Gastrocnemius medialis (tissue), 4 donors: ENCODE measurements at places on chromosomes 16 and 17.

- DNase-seq: no peak
Measured at GRCh38 chr16:67327743-67328142, 1.1 kb downstream of the LRRC36 start.

DNA sequence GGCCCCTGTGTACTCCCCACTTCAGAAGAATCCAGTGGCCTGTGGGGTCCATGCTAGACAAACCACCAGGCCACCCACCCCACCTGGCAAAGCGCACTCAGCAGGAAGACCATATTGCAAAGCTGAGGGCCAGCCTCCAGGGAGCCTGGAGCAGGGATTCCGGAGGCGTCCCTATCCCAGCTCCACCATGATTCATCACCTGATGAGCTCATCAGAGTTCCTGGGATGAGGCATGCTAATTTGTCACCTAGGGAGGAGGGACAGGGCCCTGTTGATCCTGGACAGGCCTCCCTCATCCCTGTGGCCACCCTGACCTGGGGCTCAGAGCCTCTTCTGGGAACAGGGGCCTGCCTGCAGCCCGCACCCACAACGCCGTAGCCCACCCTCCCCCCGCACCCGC is 131.6 kb upstream of the PLCG2 start:
- DNase-seq: no peak

DNA sequence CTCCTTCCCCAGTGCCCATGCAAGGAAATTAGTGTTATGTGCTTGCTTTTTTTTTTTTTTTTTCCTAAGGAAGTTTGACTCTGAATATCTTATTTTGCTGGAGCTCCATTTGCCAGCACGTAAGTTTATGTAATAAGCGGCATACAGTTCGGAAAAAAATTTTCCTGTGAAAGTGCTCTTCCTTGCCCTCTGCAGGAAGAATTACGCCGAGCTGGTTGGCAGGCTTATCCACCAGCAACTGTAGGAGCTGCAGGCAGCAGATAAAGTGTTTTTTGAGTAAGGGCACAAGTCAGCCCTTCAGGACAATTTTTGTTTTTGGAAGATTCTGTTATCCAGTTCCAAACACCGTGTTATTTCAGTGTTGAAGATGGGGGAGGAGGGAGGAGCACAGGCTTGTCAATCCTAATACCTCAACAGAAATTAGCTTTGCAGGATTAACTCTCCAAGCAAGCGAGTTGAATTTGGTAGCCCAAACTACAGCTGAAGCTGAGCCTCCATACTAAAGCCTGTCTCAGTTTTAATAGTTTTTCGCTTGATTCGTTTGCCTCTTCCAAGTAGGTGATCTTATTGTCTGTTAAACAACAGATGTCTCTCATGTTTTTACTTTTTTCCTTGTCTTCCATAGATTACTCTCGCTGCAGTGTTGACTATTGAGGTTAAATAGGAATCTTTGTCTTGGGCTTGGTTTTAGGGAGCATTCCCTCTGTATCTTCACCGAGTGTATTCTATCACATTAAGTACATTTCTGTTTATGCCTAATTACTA is 1.1 kb downstream of the SPECC1 start:
- no peak for DNase-seq

- DNase-seq: no peak
Measured at GRCh38 chr16:87297918-87298631, 19.1 kb downstream of the C16orf95 start.

DNA sequence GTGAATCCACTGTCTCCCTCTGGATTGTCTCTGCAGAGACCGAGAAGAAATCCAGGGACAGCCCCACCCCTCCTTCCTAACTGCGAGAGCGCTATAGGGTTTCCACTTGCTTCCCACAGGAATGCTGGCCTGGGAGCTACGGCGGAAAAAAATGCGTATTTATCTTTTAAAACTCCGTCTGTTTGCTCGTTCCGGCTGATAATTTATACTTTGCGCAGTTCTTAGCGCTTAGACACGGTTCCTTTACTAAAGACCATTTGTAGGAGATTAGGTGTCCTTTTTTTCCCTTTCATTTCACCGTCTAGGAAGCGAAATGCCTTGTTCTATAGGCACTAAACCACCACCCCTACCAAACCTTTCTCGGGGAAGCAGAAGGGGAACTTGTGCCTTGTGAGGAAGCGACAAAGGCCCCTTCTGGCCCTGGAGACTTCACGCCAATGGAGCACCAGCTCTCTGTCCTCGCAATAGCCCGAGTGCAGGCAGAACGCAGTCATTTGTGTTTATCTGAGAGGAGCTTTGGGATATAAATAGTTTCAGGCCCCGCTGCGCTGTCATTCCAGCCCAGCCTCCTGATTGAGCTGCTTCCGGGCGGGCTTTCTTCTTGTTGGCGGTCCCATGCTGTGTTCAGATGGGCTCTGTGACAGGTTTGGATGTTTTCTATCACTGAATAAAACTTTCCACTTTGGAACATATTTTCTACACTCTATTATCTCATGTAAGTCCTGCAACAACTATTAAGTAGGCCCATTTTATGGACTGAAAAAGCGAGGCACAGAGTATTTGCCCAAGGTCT is 791 bp upstream of the SUPT4H1 start:
- no peak for DNase-seq

DNA sequence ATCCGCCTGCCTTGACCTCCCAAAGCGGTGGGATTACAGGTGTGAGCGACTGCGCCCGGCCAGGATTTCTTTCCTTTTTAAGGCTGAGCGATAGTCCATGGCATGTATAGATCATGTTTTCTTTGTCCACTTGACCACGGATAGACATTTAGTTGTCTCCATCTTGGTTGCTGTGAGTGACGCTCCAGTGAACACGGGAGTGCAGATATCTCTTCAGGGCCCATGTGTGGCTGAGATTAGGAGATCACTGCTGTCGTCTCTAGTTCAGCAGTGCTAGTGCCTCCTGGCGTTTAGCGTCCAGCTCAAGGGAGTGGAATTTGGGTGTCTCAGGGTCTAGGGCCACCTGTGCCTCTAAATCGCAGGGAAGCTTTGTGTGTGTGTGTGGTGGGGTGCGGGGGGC is 41.5 kb downstream of the ABCC1 start:
- no peak for DNase-seq

- no peak for DNase-seq
Measured at GRCh38 chr17:32551186-32551955, 64.6 kb downstream of the CDK5R1 start.

- no peak for DNase-seq
Measured at GRCh38 chr17:77593081-77593480, 365.4 kb upstream of the TNRC6C start.

DNA sequence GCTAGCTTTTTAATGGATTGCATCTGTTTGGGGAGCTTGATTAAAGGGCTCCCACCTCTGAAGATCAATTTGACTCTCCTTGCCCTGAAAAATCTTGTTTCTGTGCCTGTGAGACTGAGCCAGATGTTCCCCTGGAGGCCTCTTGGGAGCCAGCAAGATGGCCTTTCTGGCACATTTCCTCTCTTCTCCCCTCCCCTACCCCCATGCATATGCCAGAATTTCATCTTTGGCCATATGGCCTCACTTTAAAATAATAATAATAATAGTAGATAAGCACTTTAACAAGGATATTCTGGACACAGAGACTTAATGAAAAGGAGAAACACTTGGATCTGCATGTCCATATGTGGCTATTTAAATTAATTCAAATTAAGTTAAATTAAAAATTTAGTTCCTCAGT is 144.1 kb upstream of the CES5A start:
- DNase-seq: no peak

DNA sequence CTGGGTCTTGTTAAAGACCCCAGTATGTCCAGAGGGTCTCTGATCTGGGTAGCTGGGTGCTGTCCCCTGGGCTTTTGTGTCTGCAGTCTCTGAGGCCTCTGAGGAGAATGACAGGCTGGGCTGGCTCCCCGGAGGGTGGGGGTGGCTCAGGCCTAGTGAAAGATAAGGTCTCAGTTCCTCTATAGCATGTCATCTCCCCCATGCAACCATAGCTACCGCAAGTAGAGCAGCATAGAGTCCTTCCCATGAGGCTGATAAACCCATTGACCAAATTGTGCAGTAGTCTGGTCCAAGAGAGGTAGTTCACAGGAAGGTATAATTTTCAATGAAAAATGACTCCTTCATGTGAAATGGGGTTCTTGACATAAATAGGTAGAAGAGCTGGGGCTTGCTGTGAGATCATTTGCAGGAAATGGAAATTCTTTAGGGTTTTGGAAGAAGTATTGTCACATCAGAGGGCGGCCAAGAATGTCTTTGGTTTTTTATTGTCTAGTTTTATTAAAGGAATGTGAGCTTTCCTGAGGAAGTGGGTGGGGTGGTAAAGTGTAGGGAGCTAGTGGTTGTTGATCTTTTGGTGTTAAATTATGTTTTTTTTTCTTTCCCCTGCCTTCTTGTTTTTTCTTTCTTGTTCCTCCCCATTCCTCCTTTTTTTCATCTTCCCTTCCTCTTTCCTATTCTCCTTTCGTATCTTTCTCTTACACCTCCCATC is 21.0 kb downstream of the SLC7A6OS start:
- DNase-seq: no peak

DNA sequence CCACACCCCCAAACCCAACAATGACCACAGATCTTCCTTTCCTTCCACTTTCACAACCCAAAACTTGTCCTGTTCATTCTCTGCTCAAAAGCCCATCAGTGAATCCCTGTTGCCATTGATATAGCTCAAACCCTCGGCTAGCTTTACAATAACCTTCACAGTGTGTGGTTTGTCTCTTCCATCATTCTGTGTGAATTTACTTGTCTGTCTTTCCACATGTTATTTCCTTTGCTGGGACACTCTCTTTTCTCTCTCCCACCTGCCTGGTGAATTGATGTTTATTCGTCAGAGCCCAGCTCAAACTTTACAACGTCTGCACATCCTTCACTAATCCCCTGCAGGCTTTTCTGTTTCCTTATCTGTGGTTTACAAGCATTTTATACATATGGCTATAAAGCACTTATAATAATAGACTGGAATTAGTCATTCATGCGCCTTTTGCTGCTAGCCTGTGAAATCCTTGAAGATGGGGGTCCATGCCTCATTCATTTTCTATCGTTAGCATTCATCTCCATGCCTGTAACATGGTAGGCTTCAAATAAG is 114.4 kb downstream of the CDH13 start:
- DNase-seq: no peak

- DNase-seq: no peak
Measured at GRCh38 chr16:78116946-78117345, 17.5 kb downstream of the WWOX start.

- no peak for DNase-seq
Measured at GRCh38 chr16:54856871-54857270, 73.8 kb upstream of the IRX5 start.

DNA sequence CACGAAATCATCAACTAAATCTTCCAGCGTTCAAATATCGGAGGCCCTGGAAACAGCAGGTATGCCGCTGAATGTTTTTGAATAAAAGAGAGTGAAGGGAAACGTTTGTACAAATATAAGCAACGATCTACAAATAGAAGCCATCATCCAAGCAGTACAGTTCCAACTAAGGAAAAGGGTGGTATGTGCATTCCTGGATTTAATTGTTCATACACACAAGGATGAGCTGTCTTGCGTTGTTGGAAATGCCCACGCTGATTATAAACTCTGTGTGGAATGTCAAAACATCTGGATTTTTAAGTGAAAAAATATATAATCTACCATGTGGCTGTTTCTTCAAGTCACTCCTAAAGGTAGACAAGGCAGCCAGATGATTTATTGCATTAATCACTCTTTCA is 191.8 kb upstream of the HSBP1 start:
- DNase-seq: no peak
